Upper lobe of right lung (tissue), 1 donor: ENCODE measurements at places on chromosomes 2 and 18.

- DNase-seq: no peak
Measured at GRCh38 chr2:86016581-86016980, 89.1 kb downstream of the POLR1A start.

GRCh38 chr18:7021994-7022840 lies 95.4 kb downstream of the LAMA1 start:
- no peak for DNase-seq

- DNase-seq: no peak
Measured at GRCh38 chr18:54149078-54149697, 75.3 kb downstream of the MBD2 start.

GRCh38 chr2:68726608-68727367 lies 7.8 kb upstream of the ARHGAP25 start:
- no peak for DNase-seq

- peak; percentile 72 for DNase-seq
Measured at GRCh38 chr2:97740590-97741182, 27.3 kb downstream of the ZAP70 start.

- DNase-seq: no peak
Measured at GRCh38 chr2:16632598-16632997, 33.0 kb downstream of the CYRIA start.

- DNase-seq: no peak
Measured at GRCh38 chr18:40531051-40531450, 1424.0 kb upstream of the PIK3C3 start.

DNA sequence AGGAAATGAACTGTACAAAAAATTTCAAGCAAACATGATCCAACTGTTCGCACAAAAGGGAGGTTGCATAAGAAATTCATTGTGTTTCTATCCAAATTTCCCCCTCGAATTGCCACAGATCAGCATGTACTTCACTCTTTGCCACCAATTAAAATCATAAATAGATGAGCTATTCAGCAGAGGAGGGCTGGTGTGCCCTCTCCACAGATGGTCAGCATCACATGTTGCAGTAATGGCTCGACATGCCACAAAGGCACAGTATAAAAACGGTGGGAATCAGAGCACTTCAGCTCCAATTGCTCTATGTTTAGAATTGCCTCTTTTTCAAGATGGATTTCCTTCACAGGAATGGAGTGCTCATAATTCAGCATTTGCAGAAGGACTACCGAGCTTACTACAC lies at the start of gene G6PC2:
G6PC2 (plus strand) TSS at position 289 of the 400 bp plus-strand sequence; CDS start at position 330, 41 bp downstream.
- DNase-seq: no peak
